NCI-H748 treated with DMSO at 0.1 percent for 48 hours (cell line): ENCODE measurements at places on chromosomes 3 and 15.

GRCh38 chr3:53248161-53248560 lies 7.7 kb downstream of the TKT start:
- DNase-seq: no peak

GRCh38 chr15:45678459-45679178 lies 43.8 kb downstream of the SQOR start:
- DNase-seq: no peak

- no peak for DNase-seq
Measured at GRCh38 chr15:73704869-73705645, 20.9 kb downstream of the CD276 start.

GRCh38 chr3:134258761-134259347 lies 8.2 kb upstream of the RYK start:
- DNase-seq: no peak

GRCh38 chr3:61639991-61640390 lies 78.6 kb downstream of the PTPRG start:
- no peak for DNase-seq

DNA sequence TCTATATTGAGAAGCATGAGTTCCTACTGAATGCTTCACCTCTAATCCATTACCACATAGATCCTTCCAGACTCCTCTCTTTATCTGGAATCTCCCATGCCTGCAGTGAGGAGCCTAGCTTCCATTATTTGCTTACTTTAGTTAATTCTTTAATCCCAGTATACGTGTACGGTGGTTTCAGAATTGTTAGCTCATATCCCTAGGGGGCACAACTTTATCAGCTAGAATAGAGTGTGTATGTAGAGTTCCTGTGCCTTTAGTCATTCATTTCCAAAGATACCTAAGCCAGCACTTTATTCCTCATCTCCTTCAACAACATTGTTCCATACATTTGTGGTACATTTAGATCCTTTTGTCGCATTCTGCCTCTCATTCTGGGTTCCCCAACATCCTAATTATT lies 226.0 kb downstream of the TJP1 start:
- no peak for DNase-seq

DNA sequence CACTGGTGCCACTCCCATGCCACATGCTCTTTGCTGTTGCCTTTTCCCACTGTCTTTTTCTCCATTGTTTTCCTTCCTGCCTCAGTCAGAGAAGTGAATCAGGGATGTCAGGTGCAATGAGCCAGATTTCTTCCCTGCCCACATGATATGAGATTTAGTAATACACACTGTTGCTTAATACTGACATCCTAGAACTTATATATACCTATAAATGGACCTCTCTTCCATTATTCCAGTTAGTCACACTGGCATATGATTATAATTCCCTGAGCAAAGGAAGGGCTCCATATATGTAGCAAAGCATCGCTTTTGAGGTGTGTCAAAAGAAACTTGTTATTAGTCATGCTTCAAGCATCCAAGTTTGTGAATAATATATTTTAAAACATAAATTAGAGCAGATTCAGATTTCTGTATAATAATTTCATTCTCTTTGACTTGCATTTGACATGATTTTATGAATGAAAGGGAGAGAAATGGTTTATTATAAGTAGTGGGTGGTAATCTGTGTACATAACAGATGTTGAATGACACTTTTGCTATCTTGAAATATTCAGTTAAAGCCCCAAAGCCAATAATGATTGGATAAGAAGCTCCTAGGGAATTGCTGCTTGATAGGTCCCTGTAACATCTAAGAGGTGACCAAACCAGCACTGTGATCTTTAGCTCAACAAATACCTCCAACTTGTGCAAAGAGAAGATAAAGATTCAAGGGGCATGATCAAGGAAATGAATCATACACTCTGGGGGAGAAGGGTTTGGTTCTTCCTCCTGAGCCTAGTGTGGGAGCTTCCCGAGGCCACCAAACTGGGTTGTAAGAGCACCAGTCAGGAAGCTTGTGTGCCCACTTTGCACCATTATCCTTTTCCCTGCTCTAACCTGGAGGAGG lies 48.6 kb downstream of the CHST2 start:
- no peak for DNase-seq

DNA sequence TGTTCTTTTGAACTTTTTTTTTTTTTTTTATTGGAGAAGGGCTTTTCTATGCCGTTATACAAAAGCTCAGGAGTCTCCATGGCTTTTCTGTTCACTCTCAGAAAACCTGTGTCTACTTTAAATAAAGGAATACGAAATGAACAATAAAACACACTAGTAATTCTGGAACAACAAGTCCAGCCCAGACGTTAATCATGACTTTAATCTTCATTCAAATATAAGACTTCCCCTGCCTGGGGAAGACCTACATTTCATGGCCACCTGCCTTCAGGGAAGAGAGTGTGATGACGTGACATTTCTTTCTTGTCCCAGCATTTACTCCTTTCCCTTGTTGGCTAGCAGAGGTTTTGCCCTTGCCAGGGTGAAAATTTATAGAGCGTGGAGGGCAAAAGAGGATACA lies 564.5 kb downstream of the PDCD6IP start:
- DNase-seq: no peak

GRCh38 chr3:152374262-152374990 lies 105.7 kb downstream of the MBNL1 start:
- DNase-seq: no peak

- no peak for DNase-seq
Measured at GRCh38 chr3:65836047-65836446, 202.7 kb downstream of the MAGI1 start.

DNA sequence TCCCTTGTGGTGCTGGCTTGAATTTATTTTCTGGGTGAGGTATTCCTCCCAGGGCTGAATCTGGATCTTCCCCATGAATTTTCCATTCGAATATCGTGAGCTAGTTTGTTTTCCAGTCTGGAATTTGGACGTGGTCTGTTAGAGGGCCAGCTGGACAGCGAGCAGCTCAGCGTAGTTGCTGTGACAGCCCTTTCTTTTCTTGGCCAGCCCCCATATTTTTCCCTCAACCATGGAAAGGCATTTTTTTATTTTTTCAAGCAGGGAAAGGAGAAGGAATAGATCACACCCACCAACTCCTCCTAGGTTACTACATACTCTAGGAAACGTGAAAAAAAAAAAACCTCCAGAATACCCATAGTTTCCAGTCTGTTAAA lies 152.0 kb downstream of the KLHL25 start:
- DNase-seq: no peak

DNA sequence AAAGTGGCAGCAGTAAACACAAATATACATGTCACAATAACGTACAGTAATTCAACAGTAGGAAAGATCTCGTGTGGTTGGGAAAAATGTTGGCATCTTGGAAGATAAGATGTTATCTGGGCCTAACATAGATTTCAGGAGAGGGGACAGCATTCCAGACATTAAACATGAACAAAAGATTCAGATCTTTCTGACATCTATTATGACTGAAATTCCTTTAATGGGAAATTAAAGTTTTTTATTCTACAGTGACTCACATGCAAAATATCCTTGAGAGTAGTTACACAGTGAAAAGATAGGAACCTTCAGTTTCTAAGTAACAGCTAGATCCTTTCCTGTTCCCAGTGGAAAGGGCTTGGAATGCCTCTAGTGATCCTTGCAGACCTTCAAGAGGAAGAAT lies 9.2 kb downstream of the NDUFB5 start:
- no peak for DNase-seq

DNA sequence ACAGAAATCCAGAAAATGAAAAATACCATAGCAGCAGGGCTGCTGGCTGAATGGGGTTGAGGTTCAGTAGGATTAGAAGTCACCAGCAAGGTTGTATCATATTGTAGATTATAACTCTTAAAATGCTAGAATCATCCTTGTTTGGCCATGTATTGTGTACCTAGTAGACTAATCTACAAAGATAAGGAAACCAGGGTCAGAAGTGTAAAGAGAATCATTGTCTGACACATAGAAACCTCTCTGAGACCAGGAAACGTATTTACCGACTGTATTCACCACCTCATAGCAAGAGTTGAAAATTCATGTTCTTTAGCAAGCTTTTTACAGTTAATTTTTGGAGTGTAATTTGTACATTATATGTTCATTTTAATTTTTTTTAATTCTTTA lies 168.8 kb downstream of the ECT2 start:
- DNase-seq: no peak

GRCh38 chr3:16101295-16102186 lies 72.9 kb upstream of the GALNT15 start:
- peak; percentile 6 for DNase-seq

DNA sequence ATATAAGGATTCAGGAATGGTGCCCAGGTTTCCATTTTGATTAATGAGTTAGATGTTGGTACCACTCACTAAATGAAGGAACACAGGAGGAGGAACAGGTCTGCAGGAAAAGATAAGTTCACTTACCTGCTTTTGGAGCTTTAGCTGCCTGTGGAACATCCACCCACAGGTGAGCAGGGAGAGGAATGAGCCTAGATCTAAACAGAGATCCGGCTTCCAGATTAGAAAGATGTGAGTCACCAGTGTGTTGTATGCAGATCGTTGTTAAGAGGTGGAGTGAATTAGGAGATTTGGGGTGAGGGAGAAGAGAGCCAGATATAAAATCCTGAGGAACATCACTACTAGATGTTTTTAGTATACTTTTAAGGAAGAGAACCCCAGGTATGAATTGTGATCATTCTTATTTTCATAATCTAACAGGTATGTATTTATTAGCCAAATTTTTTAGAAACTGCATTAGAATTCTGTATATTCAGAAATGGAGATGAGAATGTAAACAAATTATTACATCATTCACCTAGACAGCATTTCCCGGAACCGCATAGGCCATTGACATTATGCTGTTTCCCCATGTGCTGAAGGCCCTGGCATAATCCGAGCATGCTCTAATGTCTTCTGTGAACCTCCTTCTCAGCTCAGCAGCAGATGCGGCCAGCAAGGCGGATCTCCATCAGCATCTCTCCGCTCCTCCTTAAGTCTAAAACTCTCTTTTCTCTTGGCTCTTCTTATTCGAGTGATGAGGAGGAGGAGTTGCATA lies 118.2 kb downstream of the KLHL25 start:
- DNase-seq: no peak

DNA sequence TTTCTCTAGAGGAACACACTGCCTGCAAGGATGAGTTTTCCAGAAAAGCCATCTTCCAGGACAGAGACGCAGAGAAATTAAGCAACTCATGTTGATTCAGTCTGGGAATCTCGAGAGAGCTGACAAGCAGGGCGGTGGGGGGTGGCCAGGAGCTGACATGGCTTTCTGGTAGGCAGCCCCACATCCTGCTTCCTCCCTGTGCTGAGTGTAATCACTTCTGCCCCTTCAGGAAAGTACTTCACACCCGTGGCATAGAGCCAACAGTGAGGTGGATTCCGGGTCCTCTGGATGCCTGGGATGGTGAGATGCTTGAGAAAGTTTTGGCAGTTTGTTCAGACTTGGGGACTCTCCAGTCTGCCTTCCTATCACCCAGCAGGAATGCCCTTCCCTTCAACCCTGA lies 221.1 kb downstream of the SLCO3A1 start:
- no peak for DNase-seq

DNA sequence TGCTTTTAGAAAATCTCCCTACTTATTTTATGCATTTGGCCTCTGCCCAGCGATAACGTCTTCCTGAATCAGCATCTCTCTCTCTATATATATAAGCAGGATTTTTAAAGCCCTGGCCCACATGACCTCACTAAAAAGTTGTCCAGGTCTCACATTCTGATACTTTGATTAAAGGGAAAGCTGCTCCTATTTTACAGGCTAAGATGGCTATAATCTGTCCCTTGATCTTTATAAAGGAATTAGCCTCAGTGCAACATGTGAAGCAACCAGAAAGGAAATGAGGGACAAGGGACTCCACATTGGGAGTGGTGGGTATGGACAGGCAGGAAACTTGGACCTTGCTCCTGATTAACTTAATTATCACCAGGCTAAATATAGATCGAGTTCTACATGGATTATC lies 25.6 kb upstream of the MUC13 start:
- no peak for DNase-seq
